Lower leg skin (tissue), 4 donors: ENCODE measurements at places on chromosomes 6 and 20. TPM values are rescaled to one million over a fixed set of nuclear protein-coding genes. Genes with fewer than 3 reads are reported as not detected.

- DNase-seq = no peak
Measured at GRCh38 chr6:515267-515666, 123.7 kb downstream of the IRF4 start.

The FITM2 gene
- 13.0 TPM for total RNA-seq

DNA sequence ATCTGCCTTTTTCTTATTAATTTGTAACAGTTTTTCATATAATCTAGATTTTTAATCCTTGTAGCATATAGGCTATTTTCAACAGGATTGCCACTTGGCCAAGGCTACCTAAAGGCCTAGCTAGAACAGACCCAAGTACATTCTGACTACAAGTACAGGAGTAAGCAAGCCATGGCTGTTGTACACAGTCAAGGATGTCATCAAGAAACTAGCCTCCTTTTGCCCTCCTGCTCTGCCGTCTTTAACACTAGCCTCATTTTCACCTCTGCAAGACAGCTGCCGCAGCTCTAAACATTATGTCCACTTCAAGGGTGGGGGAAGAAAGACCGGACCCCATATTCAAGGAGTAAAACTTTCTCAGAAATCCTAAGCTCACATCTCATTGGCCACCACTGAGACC lies 45.1 kb downstream of the EPB41L2 start:
- DNase-seq = no peak

GRCh38 chr6:148814869-148815268 lies 68.0 kb downstream of the UST start:
- no peak for DNase-seq

The SLC17A3 gene
- not detected for total RNA-seq

DNA sequence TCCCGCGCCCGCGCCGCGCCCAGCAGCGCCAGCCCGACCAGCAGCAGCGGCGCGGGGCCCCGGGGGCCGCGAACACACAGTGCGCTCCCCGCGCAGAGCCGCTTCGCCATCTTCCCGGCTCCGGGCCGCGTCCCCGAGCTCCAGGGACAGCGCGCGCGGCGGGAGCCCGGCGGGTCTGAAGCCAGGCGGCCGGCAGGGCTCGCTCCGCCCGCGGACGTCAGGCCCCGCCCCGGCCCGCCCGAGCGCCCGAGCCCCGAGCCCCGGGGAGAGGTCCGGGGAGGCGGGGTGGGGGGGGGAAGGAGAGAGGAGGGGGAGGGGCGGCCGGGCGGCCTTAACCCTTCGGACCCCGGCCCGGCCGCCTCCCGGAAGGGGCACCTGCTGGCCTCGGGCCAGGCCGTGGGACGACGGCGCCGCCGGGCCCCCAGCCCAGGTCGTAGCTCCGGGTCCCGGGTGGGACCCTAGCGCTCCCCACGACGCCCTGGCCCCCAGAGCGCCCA lies at the start of gene LAMA5:
LAMA5 (minus strand) TSS at position 177 of the 497 bp plus-strand sequence; CDS start at position 110, 67 bp downstream.
- no peak for DNase-seq

The WFDC2 gene
- 24.7 TPM for total RNA-seq

GRCh38 chr20:52269321-52269720 lies 77.7 kb upstream of the ZFP64 start:
- DNase-seq = peak; percentile 33

GRCh38 chr6:4611429-4612129 lies 164.6 kb upstream of the CDYL start:
- DNase-seq = no peak

GRCh38 chr20:12276011-12276673 lies 358.4 kb downstream of the BTBD3 start:
- no peak for DNase-seq

DNA sequence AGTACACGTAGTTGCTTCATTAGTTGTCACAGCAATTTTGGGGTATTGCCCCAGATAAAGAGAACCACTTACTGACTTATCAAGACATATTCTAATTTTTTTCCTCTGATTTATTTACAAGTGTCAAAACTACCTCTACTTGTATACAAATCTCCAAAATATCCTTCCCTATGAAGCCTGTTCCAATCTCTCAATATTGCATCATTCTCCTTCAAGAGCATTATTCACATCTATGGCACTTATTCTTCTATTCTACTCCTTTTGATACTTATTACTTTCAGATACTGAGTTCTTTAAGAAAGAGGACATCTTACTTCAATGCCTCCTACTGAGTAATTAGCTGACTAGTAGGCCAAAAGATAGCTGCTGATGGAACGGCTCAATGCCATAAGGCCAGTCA lies 105.2 kb downstream of the SMLR1 start:
- no peak for DNase-seq

The FERMT1 gene
- 24.2 TPM for total RNA-seq

DNA sequence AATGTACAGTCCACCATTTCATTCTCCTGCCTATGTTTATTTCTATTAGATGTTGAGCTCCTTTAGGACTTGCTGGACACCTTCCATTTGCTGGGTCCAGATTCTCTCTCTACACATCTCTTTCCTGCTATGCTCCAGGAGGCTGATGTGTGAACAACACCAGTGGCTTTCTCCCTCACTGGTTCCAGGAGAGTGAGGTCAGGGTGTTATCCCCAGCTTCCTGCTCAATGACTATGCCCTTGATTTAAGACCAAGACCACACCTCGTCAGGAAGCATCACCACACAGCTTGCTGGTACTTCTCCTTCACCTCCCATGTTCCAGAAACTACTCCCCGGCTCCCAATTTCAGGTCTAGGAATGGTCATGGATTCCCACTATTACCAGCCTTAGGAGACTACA lies 31.3 kb upstream of the E2F3 start:
- no peak for DNase-seq

DNA sequence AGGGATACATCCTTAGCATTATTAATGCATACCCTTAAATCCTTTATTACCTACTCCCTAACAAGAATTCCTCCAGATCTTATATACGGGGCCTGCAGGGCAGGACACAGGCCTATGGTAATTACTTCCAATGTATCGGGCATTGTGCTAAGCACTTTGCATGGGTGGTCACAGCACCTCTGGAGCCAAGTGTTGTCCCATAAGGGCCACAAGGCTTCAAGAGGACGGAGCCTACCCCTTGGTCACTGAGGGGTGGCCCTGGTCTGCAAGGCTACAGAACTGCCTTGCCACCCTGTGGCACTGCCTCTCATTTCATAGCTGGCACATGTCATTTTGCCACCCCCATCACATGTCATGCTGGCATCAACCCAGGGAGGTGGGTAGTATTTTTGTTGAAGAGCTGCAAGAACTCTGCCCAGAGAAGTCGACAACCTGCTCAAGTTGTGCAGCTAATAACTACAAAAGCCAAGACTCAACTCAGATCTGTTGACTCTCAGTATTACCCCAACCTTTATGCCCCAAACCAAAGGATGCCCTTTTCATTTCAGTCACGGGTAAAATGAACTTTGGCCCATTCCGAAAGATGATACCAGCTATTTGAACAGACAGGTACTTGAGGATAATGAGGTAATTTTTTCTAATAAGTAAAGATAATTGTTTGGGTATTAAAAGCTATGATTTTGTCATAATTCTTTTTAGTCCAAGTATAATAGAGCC lies 144.1 kb upstream of the AKAP12 start:
- no peak for DNase-seq

The GATA5 gene
- not detected for total RNA-seq

The GJA1 gene
- total RNA-seq = 425 TPM

The RIPOR3 gene
- total RNA-seq = 4.4 TPM

- no peak for DNase-seq
Measured at GRCh38 chr20:34001378-34001777, 7.7 kb downstream of the RALY start.

- no peak for DNase-seq
Measured at GRCh38 chr6:45650524-45651135, 272.9 kb upstream of the SUPT3H start.

DNA sequence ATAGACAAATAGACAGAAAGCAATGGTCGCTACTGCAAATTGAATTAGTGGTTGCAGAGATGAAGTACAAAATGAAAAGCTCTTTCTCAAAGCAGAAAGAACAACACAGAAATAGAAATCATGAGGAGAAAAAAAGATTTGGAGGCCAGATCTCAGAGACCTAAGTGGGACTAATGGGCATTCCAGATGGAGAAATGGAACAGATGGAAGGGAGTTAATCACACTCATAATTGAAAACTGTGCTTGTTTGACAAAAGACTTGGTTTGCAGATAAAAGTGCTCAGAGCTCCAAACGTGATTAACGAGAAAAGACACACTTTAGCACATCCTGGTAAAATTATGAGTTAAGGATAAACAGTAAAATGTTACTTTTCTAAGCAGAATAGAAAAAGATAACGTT lies 58.1 kb upstream of the SNRPB2 start:
- DNase-seq = no peak

The FBXL4 gene
- total RNA-seq = 18.0 TPM

GRCh38 chr6:96990462-96990861 lies 65.9 kb downstream of the KLHL32 start:
- no peak for DNase-seq

DNA sequence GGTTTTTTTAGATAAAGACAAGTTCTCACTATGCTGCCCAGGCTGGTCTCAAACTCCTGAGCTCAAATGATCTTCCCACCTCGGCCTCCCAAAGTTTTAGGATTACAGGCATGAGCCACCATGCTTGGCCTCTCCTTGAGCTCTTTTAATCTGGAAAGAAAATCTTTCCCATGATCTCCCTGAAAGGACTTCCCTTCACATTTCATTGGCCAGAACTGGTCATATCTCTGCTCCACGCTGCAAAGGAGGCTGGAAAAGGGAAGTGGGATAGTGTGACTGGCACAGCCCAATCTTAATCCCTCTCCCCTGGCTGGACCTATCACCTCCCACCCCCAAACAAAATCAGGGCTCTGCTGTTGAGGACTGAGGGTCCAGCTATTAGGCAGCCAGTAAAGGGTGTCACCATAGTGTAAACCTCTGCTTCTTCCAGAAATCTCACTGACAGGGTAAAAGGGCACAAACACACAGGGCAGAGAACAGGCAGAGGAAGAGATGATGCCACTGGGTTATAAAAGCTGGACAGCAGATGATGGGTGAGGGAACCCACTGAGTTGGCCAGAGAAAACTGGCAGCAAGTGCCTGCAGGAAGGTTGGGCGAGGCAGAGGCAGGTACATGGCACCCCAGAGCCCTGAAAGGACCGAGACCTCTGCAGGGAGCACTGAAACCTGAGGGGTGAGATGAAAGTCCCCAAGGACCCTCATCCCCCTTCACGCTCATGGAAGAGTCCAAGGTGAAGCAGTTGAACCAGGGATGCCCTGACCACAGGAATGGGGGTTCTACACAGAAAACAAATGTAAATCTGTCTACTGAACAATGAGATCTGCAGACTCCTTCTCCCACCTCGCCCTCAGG lies 83.1 kb upstream of the PTPN1 start:
- DNase-seq = no peak

DNA sequence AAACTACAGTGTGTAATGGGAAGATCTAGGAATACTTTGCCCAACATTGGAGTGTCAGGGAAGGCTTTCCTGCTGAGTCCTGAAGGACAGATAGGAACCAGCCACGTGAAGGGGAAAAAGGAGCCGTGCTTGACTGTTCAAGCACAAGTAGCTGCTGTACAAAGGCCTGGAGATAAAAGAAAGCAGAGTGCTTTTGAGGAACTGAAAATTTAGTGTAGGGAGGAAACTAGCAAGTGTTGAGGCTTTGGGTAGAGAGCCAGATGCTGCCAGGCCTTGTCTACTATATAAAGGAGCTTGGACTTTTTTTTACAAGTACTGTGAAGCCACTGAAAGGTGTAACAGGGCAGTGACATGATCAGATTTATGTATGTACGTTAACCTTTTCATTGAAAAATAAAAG lies 39.0 kb downstream of the DSE start:
- DNase-seq = no peak

The MUCL3 gene
- not detected for total RNA-seq

GRCh38 chr6:138600726-138601125 lies 101.4 kb upstream of the NHSL1 start:
- DNase-seq = no peak
